ENCODE measurements at places on chromosomes 7 and 10.

DNA sequence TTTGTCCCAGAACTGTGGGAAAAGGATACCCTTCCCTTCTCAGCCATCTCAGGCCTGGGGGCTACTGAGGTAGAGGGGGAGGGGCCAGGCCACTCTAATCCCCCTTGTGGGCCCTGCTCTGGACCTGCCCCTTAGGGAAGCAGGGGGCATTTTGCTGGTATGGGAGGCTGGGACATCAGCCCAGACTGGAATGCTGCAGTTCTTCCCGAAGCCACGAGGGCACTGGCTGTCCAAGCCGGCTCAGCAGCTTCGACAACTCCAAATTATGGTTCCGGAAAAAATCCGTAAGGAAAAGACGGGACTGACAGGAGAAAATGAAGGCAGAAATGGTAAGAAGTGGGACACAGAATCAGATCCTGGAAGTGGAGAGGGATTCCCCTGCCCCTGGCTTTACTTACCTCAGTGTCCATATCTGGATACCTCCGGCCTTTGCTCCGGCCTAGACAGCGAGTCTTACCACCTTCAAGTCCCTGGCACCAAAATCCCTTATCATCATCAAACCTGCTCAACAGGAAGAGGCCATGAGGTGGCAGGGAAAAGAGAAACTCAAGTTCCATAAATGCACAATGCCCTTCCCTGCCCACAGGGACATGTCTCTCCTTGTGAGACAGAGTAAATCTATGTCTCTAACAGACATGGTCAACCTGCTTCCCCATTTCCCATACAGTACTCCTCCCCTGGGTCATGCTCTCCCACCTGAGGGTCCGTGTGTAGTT, 9.0 kb downstream of the NDST2 start:
- DNase-seq: no peak

- no peak for DNase-seq
These were observed 337.0 kb upstream of the PRKCQ start for GRCh38 chr10:6917125-6917524.

GRCh38 chr10:11447586-11447985, 163.9 kb downstream of the USP6NL start:
- no peak for DNase-seq

- peak; percentile 36 for DNase-seq
These were observed 238.7 kb upstream of the PRSS58 start for GRCh38 chr7:142496545-142496991.

DNA sequence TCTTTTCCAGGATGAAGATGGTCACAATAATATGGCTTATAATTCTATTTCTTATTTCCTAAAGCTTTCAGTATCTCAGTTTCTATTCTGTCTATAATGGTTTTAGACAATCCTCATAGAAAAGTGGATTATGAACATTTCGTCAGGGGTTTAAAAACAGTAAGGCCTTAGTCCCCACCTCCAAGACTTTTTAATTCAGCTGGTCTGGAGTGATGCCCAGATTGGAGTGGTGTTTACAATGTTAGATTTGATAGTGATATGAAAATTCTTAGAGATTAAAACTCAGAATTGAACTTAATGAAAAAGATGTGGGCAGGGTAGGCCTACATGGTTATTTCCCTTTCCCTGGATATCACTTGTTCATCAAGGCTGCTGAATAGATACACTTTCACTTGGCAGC, 1238.3 kb downstream of the SORCS3 start:
- no peak for DNase-seq

DNA sequence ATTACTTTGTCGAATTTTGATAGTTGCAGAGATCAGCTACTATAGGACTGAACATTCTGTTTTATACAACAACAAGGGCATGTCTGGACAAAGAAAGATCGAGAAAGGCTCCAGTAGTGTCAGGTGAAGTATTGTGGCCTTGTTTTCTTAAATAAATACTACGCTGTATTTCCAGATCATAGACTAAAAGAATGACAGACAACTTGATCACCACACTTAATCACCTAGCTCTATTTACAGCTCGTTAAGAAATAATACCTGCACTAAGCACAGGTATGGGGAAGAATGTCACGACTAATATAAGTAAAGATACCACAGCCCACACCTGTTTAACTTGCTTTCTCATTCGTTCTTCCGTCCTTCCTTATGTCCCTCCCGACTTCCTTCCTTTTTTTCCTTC, 269.2 kb downstream of the HGF start:
- DNase-seq: no peak
